DND-41 (cell line): ENCODE measurements at places on chromosomes 7 and 10.

- no peak overlapping the region for H3K27ac ChIP-seq
- no peak overlapping the region for H3K4me3 ChIP-seq
- H3K4me1 ChIP-seq = no peaks in the 10 kb centered on the region
- peak; percentile 76 for DNase-seq
- no peaks in the 10 kb centered on the region for H3K36me3 ChIP-seq
- H3K27me3 ChIP-seq = no peaks in the 10 kb centered on the region
Measured at GRCh38 chr7:135274495-135275268, 41.0 kb downstream of the STRA8 start.

- H3K27ac ChIP-seq = no peak overlapping the region
- no peaks in the 10 kb centered on the region for H3K36me3 ChIP-seq
- no peaks in the 10 kb centered on the region for H3K27me3 ChIP-seq
- no peak for DNase-seq
Measured at GRCh38 chr10:126373147-126373546, 15.1 kb downstream of the ADAM12 start.

GRCh38 chr7:3605222-3605621 lies 304.2 kb downstream of the SDK1 start:
- H3K27me3 ChIP-seq = no peaks in the 10 kb centered on the region
- no peaks in the 10 kb centered on the region for H3K36me3 ChIP-seq
- H3K4me1 ChIP-seq = no peaks in the 10 kb centered on the region
- no peak for DNase-seq
- H3K27ac ChIP-seq = no peak overlapping the region
- H3K4me3 ChIP-seq = no peak overlapping the region

DNA sequence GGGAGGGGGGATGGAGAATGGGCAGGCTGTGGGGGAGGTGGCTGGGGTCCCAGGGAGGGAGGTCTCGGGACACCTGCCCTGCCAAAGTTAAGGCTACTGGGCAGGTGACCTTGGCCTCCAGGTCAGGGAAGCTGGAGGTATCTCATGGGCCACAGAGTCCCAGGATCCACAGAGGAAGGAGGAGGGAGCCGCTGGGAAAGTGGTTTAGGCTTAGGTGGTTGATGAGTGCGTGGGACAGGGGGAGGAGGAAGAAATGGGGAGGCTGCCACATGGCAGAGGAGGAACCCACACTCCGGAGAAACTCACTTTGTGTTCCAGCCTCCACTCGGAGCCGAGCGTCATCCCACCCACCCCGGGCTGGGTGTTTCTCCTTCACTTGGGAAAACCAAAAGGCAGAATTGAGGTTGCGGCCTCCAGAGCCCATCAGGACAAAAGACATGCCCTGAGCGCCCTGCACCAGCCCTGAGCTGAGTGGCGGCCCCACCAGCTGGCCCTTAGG lies 46.1 kb downstream of the ASB13 start:
- no peaks in the 10 kb centered on the region for H3K36me3 ChIP-seq
- H3K27me3 ChIP-seq = peaks cover 18% of the 10 kb centered on the region
- H3K4me1 ChIP-seq = no peaks in the 10 kb centered on the region
- DNase-seq = no peak

DNA sequence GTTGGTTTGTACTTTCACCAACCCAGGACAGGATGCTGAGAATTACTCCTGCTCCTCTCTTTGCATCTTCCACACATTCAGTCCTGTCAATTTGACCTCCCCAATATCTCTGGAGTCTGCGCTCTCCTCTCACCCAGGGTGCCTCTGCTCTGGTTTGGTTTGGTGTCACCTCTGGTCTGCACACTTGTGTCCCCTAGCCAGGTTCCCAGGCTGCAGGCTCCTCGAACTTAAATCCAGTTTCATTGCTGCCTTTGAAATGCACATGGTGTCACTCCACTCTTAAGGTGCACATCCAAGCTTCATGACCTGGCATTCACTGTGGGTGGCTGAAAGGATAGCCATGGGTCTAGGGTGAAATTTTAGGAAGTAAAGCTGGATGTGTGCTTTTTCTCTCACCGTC lies 271.6 kb downstream of the RPS24 start:
- no peak overlapping the region for H3K4me3 ChIP-seq
- peaks cover 19% of the 10 kb centered on the region for H3K27me3 ChIP-seq
- DNase-seq = no peak
- H3K36me3 ChIP-seq = no peaks in the 10 kb centered on the region

GRCh38 chr7:23925088-23925487 lies 215.1 kb downstream of the STK31 start:
- H3K36me3 ChIP-seq = no peaks in the 10 kb centered on the region
- H3K4me1 ChIP-seq = no peaks in the 10 kb centered on the region
- no peak overlapping the region for H3K4me3 ChIP-seq
- DNase-seq = no peak
